ENCODE measurements at places on chromosomes 13 and 19.
A peak's percentile ranks its signal among the peaks of the same experiment; 100 is the strongest.

DNA sequence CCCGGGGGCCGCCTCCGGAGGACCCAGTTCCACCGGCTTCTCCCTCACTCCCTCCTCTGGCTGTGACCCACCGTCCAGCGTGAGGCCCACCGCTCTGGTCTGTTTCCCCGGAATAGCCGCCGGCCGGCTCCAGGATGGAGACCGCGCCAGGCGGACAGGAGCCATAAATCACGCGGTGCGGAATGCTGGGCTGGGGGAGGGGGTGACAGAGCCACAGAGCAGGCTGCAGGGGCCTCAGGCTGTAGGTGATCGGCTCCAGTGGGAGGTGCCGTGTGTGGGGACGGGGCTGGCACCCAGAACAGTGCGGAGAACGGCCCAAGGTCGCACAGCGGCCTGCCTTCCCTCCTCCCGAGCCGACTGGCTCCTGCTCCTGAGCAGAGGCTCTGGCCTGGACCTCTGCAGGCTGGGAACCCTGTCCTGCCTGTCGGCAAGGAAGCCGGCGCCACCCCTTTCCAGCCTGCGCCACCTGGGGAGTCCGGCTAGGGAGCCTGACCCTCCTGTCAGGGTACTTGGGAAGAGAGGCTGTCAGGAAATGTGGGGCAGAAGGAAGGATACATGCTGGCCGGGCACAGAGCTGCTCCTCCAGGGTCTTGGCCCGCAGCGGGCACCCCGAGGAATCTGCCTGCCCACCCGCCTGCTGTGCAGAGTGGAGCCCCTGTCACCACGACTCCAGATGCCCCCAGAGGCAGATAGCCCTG is 8.3 kb downstream of the PIAS4 start:
- DNase-seq: no peak

DNA sequence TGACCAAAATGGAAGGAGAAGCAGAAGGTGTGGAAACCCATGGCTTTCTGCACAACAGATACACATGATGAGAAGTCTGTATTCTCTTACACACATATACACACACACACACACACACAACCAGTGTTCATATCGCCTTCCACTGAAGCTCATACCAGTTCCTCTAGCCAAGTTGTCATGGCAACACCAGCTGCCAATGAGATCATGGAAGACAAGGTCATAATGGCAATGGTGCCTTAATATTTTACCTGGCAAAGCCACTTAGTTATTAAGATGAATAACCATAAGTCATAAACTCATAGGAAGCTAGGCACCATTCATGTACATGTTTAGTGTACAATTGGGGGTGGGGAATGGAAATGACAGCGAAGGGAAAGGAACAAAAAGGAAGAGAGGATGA is 2.6 kb upstream of the DHRS12 start:
- no peak for DNase-seq

- no peak for DNase-seq
These were observed 35.4 kb downstream of the ARHGAP35 start for GRCh38 chr19:46896076-46896794.

GRCh38 chr13:94318418-94318817 is 161.1 kb downstream of the DCT start:
- no peak for DNase-seq

- peak; percentile 83 for DNase-seq
These were observed 26.8 kb upstream of the UBE2L5 start for GRCh38 chr13:30395192-30396158.

- peak; percentile 61 for DNase-seq
These were observed 396 bp downstream of the RTN2 start for GRCh38 chr19:45496349-45496953.

DNA sequence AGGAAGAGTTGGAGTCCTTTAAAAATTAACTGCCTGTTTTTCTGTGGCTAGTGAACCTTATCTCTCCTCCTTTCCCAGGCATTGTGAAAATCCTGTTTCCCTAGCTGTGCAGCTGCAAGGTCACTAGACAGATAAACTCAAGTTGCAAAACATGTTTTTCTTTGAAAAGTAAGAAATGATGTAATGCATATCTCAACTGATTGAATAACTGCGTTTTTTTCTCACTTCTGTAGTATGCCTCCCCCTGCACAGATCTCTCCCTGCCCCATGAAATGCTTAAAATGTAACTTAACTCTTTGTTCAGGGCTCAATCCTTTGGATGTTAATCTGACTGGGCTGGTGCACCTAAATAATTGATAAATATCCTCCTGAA is 27.7 kb upstream of the CYSLTR2 start:
- no peak for DNase-seq

DNA sequence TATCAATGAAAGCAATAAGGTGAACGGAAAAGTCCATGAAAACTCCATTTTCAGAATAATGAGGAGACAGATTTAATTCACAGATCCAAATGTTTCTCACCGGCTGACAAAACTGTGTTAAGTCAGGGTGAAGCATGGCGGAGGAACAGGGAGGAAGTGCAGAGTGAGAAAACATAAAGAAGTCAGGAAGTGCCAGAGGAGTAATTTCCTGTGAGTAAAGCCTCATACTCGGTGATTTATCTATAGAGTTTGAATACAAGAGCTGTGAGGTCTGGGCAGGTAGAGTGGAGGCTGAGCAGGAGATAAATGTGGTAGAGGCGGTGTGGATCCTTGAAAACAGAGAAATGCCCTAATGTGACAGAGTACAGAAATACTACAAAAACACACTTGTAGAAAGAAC is 11.4 kb downstream of the CARD8 start:
- DNase-seq: peak; percentile 65

GRCh38 chr13:72397265-72397664 is 330.2 kb downstream of the MZT1 start:
- DNase-seq: no peak

- DNase-seq: no peak
These were observed 6.8 kb downstream of the FREM2 start for GRCh38 chr13:38693641-38694040.

GRCh38 chr13:74174810-74175209 is 40.6 kb upstream of the KLF12 start:
- DNase-seq: no peak

- peak; percentile 12 for DNase-seq
These were observed 87.7 kb downstream of the DOCK9 start for GRCh38 chr13:98890186-98890585.

DNA sequence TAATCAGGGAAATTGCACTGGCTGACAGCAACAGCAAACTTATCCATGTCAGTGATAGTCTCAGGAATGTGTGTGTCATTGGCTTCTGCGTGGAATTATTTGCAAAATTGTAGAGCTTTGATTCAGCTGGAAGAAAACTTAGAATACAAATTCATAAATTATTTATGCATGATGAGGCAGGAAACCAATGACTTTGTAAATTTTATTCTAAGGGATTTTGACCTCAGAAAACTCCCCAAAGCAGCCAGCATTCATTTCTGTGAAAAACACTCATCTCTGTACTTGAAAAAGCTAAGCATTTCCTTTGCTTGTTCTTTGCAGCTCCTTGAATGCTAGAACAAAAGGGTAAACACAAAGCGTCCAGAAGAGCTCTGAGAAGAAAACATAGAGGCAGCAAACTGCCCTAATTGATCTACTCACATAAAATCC is 162.4 kb downstream of the DCT start:
- no peak for DNase-seq

- peak; percentile 60 for DNase-seq
These were observed 4.1 kb downstream of the TLE2 start for GRCh38 chr19:3024870-3025548.

- DNase-seq: no peak
These were observed 335.7 kb downstream of the DCT start for GRCh38 chr13:94143624-94144350.

DNA sequence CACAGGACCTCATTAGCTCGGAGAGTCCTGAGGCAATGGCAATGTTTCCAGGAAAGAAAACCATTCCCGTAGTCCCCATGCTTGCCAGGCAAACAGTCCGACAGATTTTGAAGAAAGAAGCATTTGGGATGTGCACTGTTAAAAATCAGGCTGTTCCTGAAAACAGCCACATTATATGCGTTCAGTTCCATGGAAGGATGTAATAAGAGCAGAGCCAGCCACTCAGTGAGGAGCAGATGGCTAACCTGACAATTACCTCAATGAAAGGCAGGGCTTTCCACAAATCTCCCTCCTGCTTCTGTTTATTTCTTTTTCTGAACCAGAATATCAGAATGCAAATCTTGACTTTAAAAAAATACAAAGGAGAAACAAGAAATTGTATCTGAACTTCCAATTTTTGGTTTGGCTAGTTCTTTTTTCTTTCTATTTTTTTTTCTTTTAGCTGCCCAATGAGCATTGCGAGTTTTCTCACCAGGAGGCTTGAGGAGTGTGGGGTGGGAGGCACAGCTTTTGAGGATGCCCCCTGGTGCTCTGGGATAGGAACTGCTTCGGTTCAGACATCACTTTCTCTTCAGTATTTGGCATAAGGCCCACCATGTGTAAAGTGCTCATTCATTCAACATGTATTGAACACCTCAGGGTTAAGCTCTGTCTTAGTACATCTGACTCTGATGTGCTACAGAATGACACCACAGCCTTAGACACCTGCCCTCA is 124.2 kb downstream of the TBC1D4 start:
- DNase-seq: peak; percentile 69

DNA sequence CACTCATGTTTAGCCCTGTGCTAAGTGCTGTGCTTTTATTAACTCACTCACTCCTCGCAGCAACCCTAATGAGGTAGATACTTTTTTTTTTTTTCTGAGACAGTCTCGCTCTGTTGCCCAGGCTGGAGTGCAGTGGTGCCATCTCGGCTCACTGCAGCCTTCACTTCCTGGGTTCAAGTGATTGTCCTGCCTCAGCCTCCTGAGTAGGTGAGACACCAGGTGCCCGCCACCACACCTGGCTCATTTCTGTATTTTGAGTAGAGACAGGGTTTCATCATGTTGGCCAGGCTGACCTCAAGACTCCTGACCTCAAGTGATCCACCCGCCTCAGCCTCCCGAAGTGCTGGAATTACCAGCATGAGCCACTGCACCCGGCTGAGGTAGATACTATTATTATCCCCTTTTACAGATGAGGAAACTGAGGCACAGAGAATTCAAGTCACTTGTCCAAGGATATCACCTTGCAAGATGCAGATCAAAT is 2.5 kb downstream of the ITPKC start:
- no peak for DNase-seq

DNA sequence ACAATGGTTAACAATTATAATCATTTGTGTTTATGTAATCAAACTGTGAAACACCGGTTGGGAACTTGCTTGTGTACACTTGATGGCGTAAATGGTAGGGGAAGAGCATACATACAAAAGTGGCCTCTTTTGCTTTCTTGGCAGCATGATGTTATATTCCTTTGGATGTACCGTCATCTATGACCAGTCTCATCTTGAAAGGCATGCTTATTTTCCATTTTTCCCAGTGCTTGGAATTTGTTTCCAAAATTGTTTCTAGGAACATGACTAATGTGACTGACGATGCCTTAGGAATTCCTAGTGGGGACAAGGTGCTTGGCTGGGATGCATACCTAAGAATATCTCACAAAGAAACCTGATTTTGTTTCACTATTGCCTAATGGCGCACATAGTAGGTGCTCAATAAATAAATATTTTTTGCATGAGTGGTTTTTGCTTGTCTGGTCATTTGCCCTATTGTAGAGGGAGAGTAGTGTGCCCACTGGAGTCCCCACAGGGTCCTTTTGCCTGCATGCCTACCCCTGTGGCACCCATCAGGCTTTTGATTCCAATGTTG is 45.5 kb downstream of the SAE1 start:
- DNase-seq: no peak

DNA sequence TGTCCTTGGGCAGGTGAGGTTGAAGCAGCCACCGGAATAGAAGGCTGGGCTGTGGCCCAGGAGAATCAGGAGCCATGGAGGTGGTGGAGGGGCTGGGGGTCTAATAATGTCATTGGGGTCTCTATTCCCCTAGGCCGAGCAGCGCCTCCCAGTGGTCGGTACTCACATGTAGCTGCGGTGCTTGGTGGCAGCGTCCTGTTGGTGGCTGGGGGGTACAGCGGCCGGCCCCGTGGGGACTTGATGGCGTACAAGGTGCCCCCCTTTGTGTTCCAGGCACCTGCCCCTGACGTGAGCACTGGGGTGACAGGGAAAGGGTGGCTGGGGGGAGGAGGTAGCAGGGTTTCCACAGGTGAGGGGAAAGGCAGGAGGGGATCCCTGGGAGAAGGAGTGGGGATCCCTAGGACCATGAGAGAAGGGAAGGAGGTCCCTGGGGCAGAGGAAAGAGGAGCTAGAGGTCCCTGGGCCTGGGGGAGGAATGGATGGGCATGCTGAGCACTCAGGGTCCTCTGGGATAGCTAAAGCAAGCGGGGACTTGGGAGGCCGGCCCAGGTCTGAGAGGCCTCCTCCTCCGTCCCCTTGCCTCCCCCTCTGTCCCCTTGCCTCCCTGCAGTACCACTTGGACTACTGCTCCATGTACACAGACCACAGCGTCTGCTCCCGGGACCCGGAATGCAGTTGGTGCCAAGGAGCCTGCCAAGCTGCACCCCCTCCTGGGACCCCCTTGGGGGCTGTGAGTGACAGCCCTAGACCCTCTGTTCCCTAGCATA is 18.1 kb downstream of the MEGF8 start:
- DNase-seq: no peak

- DNase-seq: peak; percentile 83
These were observed 1.5 kb downstream of the GNA11 start for GRCh38 chr19:3095441-3096191.

- DNase-seq: no peak
These were observed 9.1 kb upstream of the BCAM start for GRCh38 chr19:44799627-44800346.

- no peak for DNase-seq
These were observed 29.1 kb downstream of the FAM187B start for GRCh38 chr19:35199481-35199880.

DNA sequence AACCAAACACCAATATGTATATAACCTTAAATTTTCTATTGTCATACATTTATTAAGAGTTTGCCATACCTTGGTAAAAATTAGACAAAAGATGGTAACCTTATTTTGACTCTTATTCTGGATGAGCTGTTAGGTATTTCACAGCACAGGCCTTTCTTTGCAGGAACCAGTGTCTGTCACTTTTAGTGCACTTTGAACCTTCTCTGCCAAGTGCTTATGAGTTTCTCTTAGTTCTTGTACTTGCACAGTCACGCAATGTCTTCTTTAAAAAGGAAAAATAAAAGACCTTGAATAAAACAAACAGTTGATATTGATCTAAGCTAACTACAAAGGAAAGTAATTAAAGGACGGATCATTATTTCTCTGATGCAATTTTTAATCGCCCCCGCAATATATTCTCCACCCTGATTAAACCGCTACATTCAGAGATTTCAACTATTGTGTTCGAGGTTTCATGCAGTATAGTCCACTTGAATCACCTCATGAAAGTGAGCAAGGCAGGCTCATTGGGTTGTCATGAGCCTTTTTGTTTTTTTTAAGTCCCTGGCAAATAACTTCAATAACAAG is 534.5 kb downstream of the KLF5 start:
- no peak for DNase-seq

GRCh38 chr13:85567909-85568308 is 231.3 kb downstream of the SLITRK6 start:
- DNase-seq: no peak

GRCh38 chr19:48681127-48681470 is 8.3 kb upstream of the NTN5 start:
- no peak for DNase-seq

GRCh38 chr13:27961227-27962085 is 7.7 kb downstream of the CDX2 start:
- DNase-seq: no peak
